ENCODE measurements at places on chromosomes 1 and 21. TPM values are rescaled to one million over a fixed set of nuclear protein-coding genes. Genes with fewer than 3 reads are reported as not detected.

Gene PYHIN1
- total RNA-seq: 0.66 TPM

Gene CLIC4
- 78.8 TPM for total RNA-seq

Gene KRTAP10-5
- not detected for total RNA-seq

Gene FALEC
- total RNA-seq: not detected

Gene TRABD2B
- 2.6 TPM for total RNA-seq

Gene RASSF5
- total RNA-seq: 21.5 TPM

Gene TNFRSF18
- total RNA-seq: not detected

Gene DEPDC1
- total RNA-seq: not detected

Gene S100A7
- total RNA-seq: not detected

Gene LRRC7
- 1.3 TPM for total RNA-seq

Gene URB2
- total RNA-seq: 4.2 TPM

Gene OLFM3
- not detected for total RNA-seq

Gene PPIAL4G
- total RNA-seq: not detected

Gene RGL1
- total RNA-seq: 16.2 TPM

Gene TSSK3
- total RNA-seq: 1.8 TPM

Gene ATP1B1
- 116 TPM for total RNA-seq

Gene PLA2G4A
- 4.7 TPM for total RNA-seq

Gene AVPR1B
- total RNA-seq: not detected

Gene ITLN2
- not detected for total RNA-seq

Gene AMY2B
- total RNA-seq: 1,483 TPM

Gene PDE9A
- 5.2 TPM for total RNA-seq

Gene AGMAT
- total RNA-seq: 0.33 TPM

Gene NTMT2
- not detected for total RNA-seq

Gene KAZN
- total RNA-seq: 12.2 TPM

Gene APH1A
- total RNA-seq: 33.0 TPM

Gene SRGAP2
- total RNA-seq: 23.6 TPM
